Activated CD4-positive, alpha-beta T cell treated with anti-CD3 and anti-CD28 coated beads, Interleukin-2, amount 10 ng/mL, durations not matched to agents 7 days and 5 days (primary cell): ENCODE measurements at places on chromosomes 3 and 15. TPM values are rescaled to one million over a fixed set of nuclear protein-coding genes. Genes with fewer than 3 reads are reported as not detected.

- no peak for DNase-seq
Observed at GRCh38 chr3:116322750-116323375, 122.4 kb downstream of the LSAMP start.

- no peak for DNase-seq
Observed at GRCh38 chr3:10365316-10365715, 44.4 kb upstream of the SEC13 start.

DNA sequence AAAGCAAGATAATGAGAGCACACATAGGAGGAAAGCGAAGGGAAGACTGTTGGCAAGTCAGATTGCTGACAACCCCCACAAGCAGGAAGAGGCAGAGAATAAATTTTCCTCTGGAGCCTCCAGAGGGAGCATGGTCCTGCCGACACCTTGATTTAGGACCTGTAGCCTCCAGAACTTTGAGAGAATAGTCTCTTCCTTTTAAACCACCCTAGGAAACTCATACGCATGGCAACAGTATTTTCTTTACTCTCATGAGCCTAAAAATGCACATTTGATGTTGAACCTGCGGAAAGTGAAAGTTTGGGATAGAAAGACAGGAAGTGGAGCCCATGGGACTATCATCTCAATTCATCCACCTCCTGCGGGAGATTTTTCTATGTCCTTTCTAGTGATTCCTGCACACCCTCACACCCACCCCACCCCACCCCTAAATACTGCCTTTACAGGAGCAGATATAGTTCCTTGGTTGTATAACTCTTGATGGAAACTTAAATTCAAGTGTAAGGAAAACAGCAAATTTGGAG lies 116.7 kb upstream of the LPP start:
- DNase-seq: no peak

DNA sequence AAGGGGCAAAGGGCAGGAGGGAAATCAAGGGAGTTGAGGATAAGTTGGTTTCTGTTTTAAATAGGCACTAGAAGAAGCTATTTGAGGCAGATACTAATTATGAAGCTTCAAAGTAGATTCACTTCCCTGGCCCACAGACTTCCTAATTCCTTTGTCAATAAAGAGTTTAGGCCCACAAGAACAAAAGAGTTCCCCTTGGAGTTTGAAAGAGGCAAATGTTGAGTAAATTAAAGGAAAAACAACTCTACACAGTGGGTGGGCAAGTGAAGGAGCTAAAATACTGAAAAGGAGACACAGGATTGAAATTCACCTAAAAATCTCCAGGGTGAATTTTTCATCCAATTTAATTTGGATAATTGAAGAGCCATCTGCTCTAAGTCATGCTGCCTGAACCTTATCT lies 411.7 kb upstream of the RORA start:
- no peak for DNase-seq

- DNase-seq: no peak
Observed at GRCh38 chr15:34855893-34856292, 60.5 kb upstream of the ACTC1 start.

PAK2 gene
- 98.5 TPM for total RNA-seq
